ENCODE measurements at places on chromosomes 12 and 14.
A peak's percentile ranks its signal among the peaks of the same experiment; 100 is the strongest.

GRCh38 chr12:88546226-88546625, 34.0 kb downstream of the KITLG start:
- DNase-seq = no peak

DNA sequence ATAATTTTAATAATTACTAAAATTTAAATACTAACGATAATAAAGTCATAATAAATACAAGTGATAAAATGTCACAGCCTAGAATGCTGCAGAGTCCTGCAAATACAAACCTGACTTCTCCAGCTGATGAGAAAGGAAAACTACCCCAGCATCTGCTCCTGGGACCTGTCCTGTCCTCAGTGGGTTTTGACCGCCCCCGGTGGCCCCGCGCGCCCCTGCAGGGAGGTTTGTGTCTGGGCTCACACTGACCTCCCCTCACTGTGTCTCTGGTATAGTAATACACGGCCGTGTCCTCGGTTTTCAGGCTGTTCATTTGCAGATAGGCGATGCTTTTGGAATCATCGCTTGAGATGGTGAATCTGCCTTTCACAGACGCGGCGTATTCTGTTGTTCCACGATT, 1139.4 kb downstream of the TMEM121 start:
- DNase-seq = peak; percentile 17

- no peak for DNase-seq
These were observed 427.5 kb upstream of the MGAT4C start for GRCh38 chr12:86683568-86684304.

DNA sequence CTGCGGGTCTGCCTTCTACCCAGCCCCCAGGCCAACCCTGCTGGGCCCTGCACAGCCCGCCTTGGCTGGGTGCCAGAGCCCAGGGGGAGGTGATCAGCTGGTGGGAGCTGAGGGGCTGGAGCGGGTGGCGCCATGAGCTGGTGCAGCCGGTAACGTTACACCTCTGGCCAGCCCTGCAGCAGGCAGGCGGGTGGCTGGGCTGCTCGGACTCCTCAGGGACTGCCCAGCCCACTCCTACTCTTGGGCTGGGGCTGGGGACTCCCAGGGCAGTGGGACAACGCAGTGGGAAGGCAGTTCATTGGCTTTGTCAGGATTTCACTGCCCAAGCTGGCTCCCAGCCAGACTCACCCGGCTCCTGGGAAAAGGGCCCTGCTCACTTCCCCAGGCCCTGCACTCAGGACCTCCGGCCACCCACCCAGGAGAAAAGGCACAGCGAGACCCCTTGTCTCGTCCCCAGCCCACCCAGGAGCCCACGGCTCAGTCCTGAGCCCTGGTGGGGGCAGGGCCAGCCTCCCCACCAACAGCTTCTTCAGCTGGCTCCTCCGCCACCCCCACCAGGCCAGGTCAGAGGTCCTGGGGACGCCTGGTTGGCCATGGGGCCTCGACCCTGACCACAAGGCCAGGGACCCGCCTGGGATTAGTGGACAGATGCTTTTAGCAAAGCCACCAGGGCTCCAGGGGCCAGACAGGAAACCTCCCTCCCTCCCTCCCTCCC, 1.0 kb downstream of the PGF start:
- DNase-seq = no peak

DNA sequence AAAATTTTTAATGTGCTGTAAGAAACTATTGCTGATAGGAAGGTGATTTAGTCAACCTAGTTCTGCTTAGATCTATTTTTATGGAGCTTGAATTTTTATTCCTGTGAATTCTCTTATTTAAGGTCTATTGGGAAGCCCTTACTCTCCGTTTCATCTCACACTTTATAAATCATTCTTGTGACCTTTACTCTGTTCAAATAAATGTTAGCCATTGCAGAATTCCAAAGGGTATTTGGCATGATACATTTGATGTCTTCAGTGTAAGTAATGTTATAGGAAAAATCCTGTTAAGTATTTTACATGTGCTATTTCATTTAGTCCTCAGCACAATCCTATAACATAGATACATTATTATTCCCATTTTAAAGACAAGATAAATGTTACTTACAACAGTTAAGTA, 12.5 kb downstream of the PTPRQ start:
- no peak for DNase-seq

DNA sequence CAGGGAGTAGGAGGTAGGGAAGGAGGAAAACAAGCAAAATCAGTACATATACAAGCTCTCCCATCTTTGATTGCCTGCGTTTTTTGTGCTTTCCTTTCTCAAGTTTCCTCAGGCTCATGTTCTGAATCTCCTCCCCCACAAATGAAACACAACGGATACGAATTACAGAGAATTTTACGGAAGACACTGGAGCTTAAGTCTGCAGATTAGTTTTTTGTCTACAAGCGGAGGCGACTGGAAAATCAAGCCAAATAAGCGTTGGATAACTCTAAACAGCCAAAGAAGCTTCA, 612 bp downstream of the WBP11 start:
- DNase-seq = no peak

GRCh38 chr12:40921563-40922163, 229.4 kb downstream of the CNTN1 start:
- no peak for DNase-seq

- no peak for DNase-seq
These were observed 248.2 kb downstream of the DPF3 start for GRCh38 chr14:72645706-72646105.

- no peak for DNase-seq
These were observed 276.5 kb upstream of the NPAS3 start for GRCh38 chr14:32662211-32662610.

- DNase-seq = no peak
These were observed 86.0 kb upstream of the HIF1A start for GRCh38 chr14:61609191-61609843.

GRCh38 chr12:11719678-11720099, 70.2 kb downstream of the ETV6 start:
- DNase-seq = no peak

- no peak for DNase-seq
These were observed 12.2 kb downstream of the RAD9B start for GRCh38 chr12:110514363-110514762.

DNA sequence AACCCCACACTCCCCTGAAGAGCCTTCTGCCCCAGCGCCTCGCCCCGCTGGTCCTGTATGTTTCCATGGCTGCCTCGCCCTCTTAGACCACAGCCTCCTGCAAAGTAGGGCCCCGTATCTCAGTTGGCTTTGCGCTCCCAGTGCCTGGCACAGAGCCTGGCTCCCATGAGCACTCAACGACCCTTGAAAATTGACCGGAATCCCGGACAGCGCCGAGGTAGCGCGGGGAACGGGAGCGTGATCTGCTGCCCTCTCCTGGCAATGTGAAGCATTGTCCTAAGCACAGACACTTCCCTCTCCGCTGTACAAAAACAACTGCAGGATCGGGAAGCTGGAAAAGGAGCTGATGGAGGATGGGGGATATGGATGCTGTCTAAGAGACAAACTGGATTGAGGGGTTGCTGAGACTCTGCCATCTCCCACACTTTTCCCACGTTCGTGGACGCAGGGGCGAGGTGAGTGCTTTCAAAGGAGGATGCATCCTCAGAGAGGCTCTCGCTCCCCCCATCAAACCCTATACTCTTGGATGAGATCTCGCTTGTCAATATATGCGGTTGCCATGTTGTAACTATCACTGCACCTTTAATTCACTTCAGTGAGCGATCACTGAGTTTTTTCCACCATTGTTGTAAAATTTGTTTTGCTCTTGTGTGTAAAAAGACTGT, 10.7 kb upstream of the FKBP4 start:
- DNase-seq = peak; percentile 21

DNA sequence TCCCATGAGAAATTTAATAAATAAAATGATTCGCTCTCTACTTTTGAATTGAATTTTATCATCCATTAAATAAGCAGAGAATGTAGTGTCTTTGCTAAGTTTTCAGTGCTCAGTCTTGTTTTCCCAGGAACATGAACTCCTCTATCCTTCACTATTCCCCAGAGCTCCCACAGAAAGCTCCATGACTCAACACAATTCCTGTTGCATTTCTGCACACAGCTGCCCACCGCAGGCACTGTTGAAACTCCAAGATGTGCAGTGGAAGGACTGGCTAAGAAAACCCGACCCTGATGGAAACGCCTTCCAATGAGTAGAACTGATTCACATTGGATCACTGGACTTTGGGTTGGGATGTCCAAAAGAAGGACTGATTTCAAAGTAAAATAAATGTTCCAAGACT, 202.4 kb upstream of the AMIGO2 start:
- DNase-seq = no peak

GRCh38 chr12:57579677-57580465, 11.1 kb upstream of the PIP4K2C start:
- DNase-seq = no peak

DNA sequence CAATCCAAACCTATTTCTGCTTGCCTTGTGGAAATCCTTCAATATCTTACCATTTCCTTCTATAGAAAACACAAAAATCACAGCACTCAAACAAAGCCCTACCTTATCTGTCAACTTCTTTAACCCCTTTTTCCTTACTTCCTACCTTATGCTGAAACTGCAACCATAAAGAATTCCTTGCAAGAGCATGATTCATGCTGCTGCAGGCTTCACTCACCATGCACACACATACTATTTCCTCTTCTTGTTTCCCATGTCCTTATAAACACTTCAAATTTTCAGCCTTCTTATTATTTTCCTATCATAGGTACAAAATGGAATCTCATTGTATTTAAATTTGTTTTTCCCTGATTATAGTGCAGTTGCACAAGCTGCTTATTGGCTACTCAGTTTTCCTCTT, 23.3 kb downstream of the LMNTD1 start:
- DNase-seq = no peak

- DNase-seq = no peak
These were observed 37.5 kb upstream of the DTX1 start for GRCh38 chr12:113019025-113019424.

GRCh38 chr12:92927436-92928281, 1.4 kb downstream of the EEA1 start:
- no peak for DNase-seq
